ENCODE measurements at places on chromosomes 3 and 15.

DNA sequence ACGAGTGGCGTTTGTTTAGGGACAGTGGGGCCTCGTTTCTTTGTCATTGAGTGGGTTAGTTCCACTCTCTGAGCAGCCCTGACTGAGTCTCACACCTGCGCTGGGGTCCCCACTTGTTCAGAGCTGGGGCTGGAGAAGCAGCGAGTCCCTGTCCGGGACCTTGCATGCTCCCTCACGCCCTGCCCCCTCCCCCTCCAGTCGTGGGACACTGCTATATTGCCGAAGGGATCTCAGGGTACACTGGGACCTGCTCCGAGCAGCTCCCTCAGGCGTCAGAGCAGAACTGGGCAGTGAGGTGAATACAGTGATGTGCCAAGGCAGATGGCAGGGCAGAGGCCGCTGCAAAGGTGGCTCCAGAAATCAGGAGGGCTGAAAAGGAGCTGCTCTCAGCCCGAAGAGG, 59.9 kb upstream of the KLF13 start:
- H3K36me3 ChIP-seq: no peaks in the 10 kb centered on the region
- no peak overlapping the region for H3K4me3 ChIP-seq
- H3K27me3 ChIP-seq: no peaks in the 10 kb centered on the region
- no peak for DNase-seq
- H3K4me1 ChIP-seq: peaks cover 10% of the 10 kb centered on the region

- no peak for DNase-seq
- no peak overlapping the region for H3K27ac ChIP-seq
- H3K4me3 ChIP-seq: no peak overlapping the region
- peaks cover 50% of the 10 kb centered on the region for H3K27me3 ChIP-seq
Measured at GRCh38 chr3:50338965-50339364, 1.7 kb downstream of the RASSF1 start.

DNA sequence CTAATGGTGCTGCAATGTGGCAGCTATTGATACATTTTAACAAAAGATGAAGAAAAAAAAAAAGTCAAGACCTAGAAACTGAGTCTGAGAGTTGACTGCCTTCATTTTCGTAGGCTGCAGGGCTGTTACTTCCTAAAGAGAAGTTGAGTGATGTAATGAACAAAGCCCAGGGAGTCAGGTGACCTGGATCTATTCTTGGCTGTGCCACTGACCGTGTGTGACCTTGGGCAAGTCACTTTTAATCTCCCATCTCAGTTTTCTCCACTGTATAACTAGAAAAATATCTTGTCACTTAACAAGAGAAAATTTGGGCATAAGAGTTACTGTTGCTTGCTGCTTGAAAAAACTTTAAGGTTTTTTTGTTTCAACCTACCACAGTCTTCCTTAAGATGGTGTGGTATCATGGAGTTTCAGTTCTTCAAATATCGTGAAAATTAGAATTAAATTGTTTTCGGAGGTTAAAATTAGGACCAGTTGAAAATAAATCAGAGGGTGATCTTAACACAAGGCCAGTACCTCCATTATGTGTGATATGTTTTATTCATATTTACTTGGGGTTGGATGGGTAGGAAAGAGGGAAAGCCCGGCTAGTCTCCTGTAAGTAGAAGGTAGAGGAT, 5.8 kb downstream of the FMN1 start:
- no peak for DNase-seq
- no peaks in the 10 kb centered on the region for H3K36me3 ChIP-seq
- peaks cover 2% of the 10 kb centered on the region for H3K27me3 ChIP-seq
- H3K4me1 ChIP-seq: peaks cover 8% of the 10 kb centered on the region
- no peak overlapping the region for H3K4me3 ChIP-seq

DNA sequence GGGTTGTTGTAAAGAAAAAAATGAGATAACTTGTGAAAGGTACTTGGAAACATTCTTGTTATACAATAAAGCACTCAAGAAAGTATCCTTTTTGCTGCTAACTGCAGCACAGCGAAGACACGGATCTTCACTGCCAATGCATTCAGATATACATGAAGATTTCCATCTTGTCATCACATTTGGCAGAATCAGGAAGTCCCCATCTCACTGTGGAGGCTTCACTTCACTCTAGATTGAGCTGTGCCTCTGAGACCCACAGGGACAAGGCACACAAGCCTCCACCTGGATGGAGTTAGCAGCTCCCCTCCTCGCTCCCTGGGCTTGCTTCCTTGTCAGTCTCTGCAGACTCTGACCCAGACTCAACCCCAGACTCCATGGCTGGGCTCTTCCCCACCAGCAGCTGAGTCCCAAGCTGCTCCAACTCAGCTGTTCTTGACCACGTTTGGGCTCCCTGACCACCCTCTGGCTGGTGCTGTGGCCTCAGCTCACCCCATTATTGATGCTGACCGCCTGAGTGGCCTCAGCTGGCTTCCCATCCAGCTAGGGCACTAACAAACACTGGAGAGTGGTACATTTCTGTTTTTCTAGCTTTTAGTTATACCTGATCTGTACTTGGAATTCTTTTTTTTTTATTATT, 45.4 kb upstream of the SMAD3 start:
- peaks cover 14% of the 10 kb centered on the region for H3K4me1 ChIP-seq
- H3K27me3 ChIP-seq: no peaks in the 10 kb centered on the region
- DNase-seq: no peak
- H3K36me3 ChIP-seq: no peaks in the 10 kb centered on the region
- no peak overlapping the region for H3K27ac ChIP-seq

GRCh38 chr3:44110648-44111047, 131.0 kb upstream of the TOPAZ1 start:
- H3K27me3 ChIP-seq: no peaks in the 10 kb centered on the region
- H3K36me3 ChIP-seq: no peaks in the 10 kb centered on the region
- H3K4me1 ChIP-seq: peaks cover 10% of the 10 kb centered on the region
- DNase-seq: no peak

GRCh38 chr15:65076486-65077290, at the start of gene KBTBD13:
TSS of gene KBTBD13 (plus strand) at chr15:65076746. CDS start at chr15:65076816, 70 bp downstream.
- no peak for DNase-seq
- H3K4me1 ChIP-seq: peaks cover under 1% of the 10 kb centered on the region
- H3K27ac ChIP-seq: no peak within 1 kb of the TSS
- H3K4me3 ChIP-seq: no peak within 1 kb of the TSS
- no peaks in the 10 kb centered on the region for H3K27me3 ChIP-seq
- no peaks in the 10 kb centered on the region for H3K36me3 ChIP-seq

DNA sequence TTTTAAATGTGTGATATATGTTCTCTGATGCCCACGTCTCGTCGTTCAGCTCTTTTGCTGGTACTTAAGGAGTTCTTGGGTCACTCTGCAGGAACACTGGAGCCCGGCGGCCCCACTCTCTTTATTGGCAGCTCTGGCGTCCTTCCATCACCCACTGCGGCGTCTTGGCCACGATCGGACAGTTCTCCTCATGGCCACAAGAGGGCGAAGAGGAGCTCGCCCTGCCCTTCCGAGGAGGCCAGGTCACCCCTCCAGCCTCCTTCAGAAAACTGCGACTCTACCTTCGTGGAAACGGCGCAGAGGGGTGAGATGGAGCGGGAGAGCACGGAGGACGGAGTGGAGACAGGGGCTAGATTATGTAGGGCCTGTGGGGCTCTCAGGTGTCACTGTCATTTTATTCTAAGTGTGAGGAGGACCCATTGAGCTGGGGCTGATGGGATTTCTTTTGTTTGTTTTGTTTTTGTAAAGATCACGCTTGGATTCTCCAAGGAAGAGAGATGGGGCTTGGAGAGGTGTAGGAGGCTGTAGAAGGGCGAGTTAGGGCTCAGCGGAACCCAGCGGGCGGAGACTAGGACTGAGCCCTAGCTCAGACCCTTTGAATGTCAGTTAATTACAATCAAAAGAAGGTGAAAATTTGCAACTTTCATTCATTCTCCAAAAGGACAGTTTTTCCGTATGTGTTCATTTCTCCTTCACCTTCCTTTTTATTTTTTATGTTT, 28.0 kb upstream of the GABRA5 start:
- no peaks in the 10 kb centered on the region for H3K4me1 ChIP-seq
- H3K4me3 ChIP-seq: no peak overlapping the region
- DNase-seq: peak; percentile 21

DNA sequence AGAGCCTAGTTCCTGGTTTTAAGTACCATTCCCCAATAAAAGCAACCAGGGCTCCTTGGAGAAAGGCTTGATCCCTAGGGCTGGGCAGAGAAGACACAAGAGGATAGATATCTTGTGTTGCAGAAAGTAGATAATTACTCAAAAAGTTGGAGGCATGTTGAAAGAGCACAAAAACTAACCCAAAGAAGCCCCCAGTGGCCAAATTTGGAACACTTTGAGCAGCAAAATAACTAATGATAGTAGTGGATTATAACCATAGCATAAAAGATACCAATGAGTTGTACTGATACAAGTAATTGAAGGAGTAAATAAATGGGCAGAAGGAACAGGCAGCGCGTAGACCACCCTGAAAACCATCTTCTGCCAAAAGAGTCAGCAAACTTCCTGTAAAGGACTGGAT, 12.0 kb downstream of the EXOSC7 start:
- no peak overlapping the region for H3K27ac ChIP-seq
- no peaks in the 10 kb centered on the region for H3K4me1 ChIP-seq
- no peaks in the 10 kb centered on the region for H3K27me3 ChIP-seq
- no peak overlapping the region for H3K4me3 ChIP-seq

GRCh38 chr3:127655641-127656040, 17.1 kb upstream of the ABTB1 start:
- no peak overlapping the region for H3K27ac ChIP-seq
- H3K36me3 ChIP-seq: peaks cover 6% of the 10 kb centered on the region
- H3K4me1 ChIP-seq: no peaks in the 10 kb centered on the region
- H3K4me3 ChIP-seq: no peak overlapping the region
- no peak for DNase-seq

GRCh38 chr3:29694331-29694730, 413.5 kb downstream of the RBMS3 start:
- no peaks in the 10 kb centered on the region for H3K27me3 ChIP-seq
- peaks cover 3% of the 10 kb centered on the region for H3K4me1 ChIP-seq
- H3K27ac ChIP-seq: no peak overlapping the region
- no peaks in the 10 kb centered on the region for H3K36me3 ChIP-seq
- no peak for DNase-seq

GRCh38 chr15:79440355-79440908, 8.3 kb downstream of the MINAR1 start:
- no peak for DNase-seq
- no peaks in the 10 kb centered on the region for H3K36me3 ChIP-seq
- no peak overlapping the region for H3K4me3 ChIP-seq
- H3K27ac ChIP-seq: no peak overlapping the region
- H3K27me3 ChIP-seq: no peaks in the 10 kb centered on the region

DNA sequence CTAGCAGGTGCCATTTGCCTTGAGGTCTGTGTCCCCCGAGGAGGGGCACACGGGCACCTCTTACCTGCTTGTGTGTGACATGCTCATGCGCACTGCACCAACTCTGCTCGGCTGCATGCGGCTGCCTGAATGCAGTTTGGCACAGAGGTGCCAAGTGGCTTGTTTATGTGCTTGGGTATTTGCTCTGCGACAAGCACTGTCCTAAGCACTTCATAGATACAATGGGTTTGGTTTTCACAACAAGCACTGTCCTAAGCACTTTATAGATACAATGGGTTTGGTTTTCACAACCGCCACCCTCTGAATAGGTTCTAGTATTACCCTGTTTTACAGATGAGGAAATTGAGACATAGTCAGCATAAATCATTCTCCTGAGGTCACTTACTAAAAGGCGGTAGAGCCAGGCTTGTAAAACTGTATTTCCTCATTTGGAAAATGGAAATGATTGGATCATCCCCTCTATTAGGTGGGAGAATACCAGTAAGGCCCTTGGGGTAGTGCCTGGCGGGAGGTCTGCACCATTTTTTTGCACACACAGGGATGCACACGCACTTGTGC, 487 bp downstream of the ITIH4 start:
- H3K27ac ChIP-seq: no peak overlapping the region
- H3K27me3 ChIP-seq: no peaks in the 10 kb centered on the region
- peaks cover 17% of the 10 kb centered on the region for H3K4me1 ChIP-seq
- no peak for DNase-seq
- H3K4me3 ChIP-seq: no peak overlapping the region

- DNase-seq: no peak
- H3K27me3 ChIP-seq: no peaks in the 10 kb centered on the region
- peaks cover 6% of the 10 kb centered on the region for H3K4me1 ChIP-seq
Measured at GRCh38 chr15:72783004-72783639, 436 bp downstream of the ADPGK start.

DNA sequence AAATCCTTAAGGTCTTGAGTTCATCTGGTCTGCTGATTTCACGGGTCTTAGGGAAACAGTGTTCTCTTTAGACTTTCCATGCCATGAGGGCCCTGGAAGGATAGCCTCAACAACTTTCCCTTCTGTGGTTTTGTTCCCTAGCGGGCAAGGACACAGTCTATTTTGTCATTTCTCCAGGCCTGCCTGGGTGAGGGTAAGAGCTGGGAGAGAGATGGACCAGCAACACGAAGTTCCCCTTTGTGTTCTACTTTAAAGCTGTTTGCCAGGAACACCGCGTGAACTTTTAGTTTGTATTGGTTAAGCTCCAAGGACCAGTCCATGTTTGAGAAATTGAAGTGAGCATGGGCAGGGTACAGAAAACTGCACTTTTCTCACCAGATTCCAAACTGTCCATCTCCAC, 20.9 kb downstream of the ST3GAL6 start:
- H3K4me3 ChIP-seq: no peak overlapping the region
- H3K27ac ChIP-seq: no peak overlapping the region
- H3K36me3 ChIP-seq: no peaks in the 10 kb centered on the region

GRCh38 chr3:52196977-52197376, 983 bp upstream of the ALAS1 start:
- no peak overlapping the region for H3K27ac ChIP-seq
- no peaks in the 10 kb centered on the region for H3K27me3 ChIP-seq
- peaks cover 31% of the 10 kb centered on the region for H3K36me3 ChIP-seq
- no peak overlapping the region for H3K4me3 ChIP-seq
- peaks cover 7% of the 10 kb centered on the region for H3K4me1 ChIP-seq

DNA sequence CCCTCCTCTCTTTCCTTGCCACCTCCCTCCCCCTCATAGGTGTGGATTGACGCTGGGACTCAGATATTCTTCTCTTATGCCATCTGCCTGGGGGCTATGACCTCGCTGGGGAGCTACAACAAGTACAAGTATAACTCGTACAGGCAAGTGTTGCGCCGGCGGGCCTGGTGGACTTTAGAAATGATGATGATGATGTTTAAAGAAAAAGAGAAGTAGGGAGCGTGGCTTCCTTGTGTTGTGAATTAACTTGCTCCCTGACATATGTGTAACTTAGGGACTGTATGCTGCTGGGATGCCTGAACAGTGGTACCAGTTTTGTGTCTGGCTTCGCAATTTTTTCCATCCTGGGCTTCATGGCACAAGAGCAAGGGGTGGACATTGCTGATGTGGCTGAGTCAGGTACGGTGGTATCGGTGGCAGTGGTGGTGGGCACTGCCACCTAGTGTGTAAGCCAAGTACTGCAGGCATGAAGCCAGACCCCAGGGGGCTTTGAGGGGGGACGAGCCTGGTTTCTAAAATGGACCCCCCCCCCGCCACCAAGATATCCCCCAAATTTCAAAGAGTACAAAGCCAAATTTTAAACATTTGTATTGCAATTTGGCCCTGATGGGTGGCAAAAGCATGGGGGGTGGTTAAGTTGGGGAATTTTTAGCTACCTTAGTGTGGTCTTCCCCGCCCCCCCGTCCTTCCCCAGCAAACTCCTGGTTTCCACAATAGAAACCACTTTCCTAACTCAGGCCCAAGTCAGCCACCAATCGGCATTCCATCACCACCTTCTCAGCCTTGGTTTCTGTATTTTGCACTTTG, 65.6 kb downstream of the SLC6A6 start:
- no peaks in the 10 kb centered on the region for H3K27me3 ChIP-seq
- DNase-seq: peak; percentile 36
- no peak overlapping the region for H3K27ac ChIP-seq
- H3K36me3 ChIP-seq: no peaks in the 10 kb centered on the region
- H3K4me1 ChIP-seq: peaks cover 6% of the 10 kb centered on the region
- no peak overlapping the region for H3K4me3 ChIP-seq

- H3K4me3 ChIP-seq: no peak overlapping the region
- no peak overlapping the region for H3K27ac ChIP-seq
- no peak for DNase-seq
- no peaks in the 10 kb centered on the region for H3K27me3 ChIP-seq
- no peaks in the 10 kb centered on the region for H3K36me3 ChIP-seq
- H3K4me1 ChIP-seq: peaks cover 6% of the 10 kb centered on the region
Measured at GRCh38 chr3:151301787-151302186, 14.8 kb downstream of the GPR87 start.

Measured in neuronal stem cell (in vitro differentiated cells).